Cardiac septum (tissue), 1 donor: ENCODE measurements at places on chromosomes 1 and 21.

DNA sequence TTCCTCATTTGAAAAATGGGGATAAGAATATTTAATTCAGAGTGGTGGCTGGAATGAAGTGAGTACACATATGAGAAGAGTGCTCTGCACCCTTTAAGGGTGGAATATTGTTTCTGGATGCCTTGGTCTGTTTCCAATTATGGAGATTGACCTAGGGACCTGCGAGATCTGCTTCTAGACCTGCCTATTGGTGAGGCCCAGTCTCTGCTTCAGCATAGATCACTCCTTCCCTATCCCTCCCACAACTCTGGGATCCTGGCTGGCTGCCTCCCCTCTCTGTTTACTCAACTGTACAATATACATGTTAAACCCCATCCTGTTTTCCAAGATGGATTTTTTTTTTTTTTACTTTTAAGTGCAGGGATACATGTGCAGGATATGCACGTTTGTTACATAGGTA, 6.4 kb upstream of the LDLRAD1 start:
- no peak for DNase-seq

DNA sequence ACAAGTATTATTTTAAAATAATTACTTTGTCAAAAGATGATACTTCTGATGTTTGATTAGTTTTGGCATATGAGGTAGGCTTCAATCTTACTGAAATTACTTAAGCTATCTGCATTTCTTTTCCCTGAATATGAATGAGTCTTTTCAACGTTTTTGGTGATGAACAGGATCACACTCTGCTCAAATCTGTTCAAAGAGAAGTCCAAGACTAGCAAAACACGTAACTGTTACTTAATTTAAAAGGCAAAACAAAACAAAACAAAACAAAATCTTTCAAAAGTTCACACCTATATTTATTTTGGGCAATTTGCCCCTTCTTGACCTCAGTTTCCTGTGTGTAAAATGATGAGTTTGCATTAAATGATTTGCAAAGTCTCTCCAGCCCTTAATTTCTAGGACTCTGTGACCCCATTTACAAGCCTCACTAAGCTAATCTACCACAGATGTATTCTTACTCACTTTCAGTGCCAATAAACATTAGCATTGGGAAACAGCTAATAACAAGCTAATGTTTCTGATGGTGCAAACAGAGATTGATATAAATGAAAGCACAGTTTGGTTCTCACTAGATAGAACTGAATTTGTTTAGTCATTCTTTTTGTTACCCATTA, 865.4 kb downstream of the LTN1 start:
- DNase-seq: no peak

GRCh38 chr1:93702828-93703183, 21.2 kb upstream of the BCAR3 start:
- peak; percentile 39 for DNase-seq

DNA sequence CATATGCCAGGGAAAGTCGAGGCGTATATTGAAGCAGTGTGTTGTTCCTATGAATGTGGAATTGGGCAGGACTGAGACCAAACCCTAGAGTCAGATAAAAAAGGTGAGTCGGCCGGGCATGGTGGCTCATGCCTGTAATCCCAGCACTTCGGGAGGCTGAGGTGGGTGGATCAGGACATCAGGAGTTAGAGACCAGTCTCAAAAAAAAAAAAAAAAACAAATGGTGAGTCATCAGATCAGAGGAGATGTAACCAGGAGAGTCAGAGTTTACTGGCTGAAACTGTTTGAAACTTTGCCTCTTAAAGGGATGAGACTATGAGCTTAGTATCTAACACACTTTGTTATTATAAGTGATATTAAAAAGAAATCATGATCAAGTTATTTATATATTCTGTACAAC, 26.4 kb upstream of the SYCP1 start:
- DNase-seq: no peak

GRCh38 chr1:223843934-223844786, 1.6 kb downstream of the TP53BP2 start:
- DNase-seq: no peak

GRCh38 chr1:11533790-11534787, 55.1 kb downstream of the DISP3 start:
- peak; percentile 24 for DNase-seq

- DNase-seq: no peak
Measured at GRCh38 chr1:29515170-29515955, 279.0 kb downstream of the PTPRU start.

DNA sequence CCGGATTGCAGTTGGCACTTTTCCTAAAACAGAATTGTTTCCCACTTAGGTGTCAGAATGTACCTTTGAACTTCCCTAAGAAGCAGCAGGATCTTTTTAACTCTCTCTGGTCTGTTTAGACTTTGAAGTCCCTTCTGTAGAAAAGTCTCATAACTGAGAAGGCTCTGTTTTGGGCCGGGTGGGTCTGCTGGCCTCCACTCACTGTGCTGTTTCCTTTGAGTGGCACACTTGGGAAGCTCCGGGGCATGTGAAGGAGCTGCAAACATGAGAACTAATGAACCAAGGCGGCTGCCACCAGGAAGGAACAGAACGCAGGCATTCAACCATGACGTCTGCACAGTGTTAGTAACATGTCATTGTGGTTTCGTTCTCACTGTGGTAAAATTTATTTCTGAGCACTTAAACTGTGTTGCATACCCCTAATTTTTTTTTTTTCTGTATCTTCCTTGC, 19.5 kb upstream of the NCMAP start:
- DNase-seq: no peak

- no peak for DNase-seq
Measured at GRCh38 chr1:117659550-117660270, 53.9 kb downstream of the TENT5C start.

DNA sequence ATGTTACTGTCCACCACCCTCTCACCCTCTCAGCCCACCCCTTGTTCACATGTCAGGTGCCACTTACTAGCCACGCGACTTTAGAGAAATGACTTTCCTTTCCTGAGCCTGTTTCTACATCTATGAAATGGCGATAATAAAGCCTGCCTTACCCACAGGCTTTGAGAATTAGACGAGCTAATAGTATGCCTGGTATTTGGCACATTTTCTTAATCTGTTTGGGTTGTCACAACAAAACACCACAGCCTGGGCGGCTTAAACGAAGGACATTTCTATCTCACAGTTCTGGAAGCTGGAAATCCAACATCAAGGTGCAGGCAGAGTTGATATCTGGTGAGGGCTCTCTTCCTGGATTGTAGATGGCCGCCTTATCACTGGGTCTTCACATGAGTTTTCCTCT, 273.9 kb upstream of the FMN2 start:
- DNase-seq: no peak

DNA sequence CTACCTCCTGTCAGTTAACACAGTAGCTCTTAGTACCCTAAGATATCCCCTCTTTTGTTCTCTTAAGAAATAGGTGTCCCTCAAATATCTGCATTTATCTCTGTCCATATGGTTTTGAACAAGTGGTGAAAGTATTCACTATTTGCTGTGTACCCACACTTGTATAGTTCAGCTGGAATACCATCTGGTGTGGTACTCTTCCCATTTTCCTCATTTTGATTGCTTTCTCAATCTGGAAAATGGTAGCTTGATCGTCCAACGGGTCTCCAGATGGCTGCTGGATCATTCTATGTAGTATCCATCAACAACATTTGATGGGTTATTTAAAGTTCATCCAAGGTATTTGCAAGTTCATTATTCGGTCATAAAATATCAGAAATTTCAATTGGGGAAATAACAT, 100.3 kb upstream of the DPYD start:
- no peak for DNase-seq

- no peak for DNase-seq
Measured at GRCh38 chr1:24939675-24940193, 9.7 kb upstream of the RUNX3 start.

DNA sequence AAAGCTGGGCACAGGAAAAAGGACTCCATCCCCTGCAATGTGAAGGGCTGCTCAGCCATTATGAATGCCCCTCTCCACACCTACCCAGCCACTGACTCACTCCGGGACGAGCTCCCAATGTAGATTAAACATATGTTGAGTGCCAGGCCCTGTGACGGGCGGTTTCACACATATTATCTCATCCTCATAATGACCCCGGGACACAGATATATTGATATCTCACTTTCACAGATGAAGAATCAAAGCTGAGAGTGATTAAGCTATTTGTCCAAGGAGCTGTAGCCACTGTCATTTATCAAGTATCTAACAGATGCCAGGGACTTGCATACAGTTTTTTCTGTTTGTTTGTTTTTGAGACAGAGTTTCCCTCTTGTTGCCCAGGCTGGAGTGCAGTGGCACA, 35.0 kb upstream of the SLC30A1 start:
- DNase-seq: no peak

- no peak for DNase-seq
Measured at GRCh38 chr1:202687798-202688197, 22.5 kb downstream of the SYT2 start.

- no peak for DNase-seq
Measured at GRCh38 chr1:56437959-56438358, 141.4 kb downstream of the PLPP3 start.

- DNase-seq: no peak
Measured at GRCh38 chr1:239155466-239156091, 230.8 kb upstream of the CHRM3 start.

- DNase-seq: no peak
Measured at GRCh38 chr1:201882665-201883132, 6.0 kb upstream of the SHISA4 start.

GRCh38 chr1:97770376-97770775, 150.5 kb downstream of the DPYD start:
- DNase-seq: no peak

- DNase-seq: no peak
Measured at GRCh38 chr1:154751690-154752089, 118.4 kb downstream of the KCNN3 start.

GRCh38 chr1:172708452-172708851, 49.5 kb downstream of the FASLG start:
- no peak for DNase-seq

DNA sequence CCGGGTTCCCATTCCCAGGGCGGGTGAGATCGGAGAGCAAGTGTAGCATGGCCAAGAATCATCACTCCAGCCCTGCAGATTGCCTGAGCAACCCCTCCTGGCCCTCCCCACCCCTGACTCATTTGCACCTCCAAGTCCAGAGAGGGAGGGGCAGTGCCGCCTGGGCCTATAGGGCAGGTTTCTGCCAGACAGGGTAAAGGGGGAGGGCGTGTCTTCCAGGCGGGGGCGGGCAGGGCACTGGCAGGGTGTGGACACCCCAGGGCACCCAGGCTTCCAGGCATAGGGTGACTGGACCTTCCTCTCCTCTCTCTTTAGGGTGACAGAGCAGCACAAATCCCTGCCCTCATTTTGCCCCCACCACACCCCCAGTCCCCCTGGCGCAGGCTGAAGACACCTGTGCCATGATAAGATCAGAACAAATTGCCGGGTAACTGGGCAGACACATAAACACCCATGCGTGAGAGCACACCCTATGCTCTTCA, 3.2 kb upstream of the CRYBG2 start:
- DNase-seq: no peak

- no peak for DNase-seq
Measured at GRCh38 chr1:44029260-44029910, 1.9 kb downstream of the SLC6A9 start.

DNA sequence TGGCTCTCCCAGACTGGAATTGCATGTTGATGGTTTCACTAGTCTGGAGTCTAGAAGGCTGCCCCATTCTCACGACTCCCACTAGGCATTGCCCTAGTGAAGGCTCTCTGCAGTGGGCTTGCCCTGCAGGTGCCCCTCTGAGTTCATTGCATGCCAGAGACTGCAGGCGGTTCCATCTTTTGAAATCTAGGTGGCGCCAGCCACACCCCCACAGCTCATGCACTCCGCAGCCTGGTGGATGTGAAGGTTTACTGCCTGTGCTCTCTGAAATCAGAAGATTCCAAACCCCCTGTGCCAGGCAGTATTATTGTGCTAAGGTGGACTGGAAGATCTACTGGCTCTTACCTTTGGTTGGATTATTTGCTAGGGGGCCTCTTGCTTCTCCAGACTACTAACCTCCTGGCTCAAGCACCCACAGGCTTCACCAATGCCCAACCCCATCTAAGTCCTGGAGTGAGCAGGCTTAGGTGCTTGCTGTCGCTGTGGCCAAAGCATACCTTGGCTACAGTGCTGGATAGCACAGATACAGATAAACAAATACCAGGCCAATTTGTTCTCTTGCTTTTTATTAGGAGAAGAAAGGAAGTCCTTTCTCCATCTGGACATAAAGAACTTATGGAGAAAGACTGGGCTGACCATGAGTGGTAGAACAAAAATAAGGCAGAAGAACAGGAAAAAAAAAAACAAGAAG, 83.5 kb upstream of the SIM2 start:
- DNase-seq: no peak

DNA sequence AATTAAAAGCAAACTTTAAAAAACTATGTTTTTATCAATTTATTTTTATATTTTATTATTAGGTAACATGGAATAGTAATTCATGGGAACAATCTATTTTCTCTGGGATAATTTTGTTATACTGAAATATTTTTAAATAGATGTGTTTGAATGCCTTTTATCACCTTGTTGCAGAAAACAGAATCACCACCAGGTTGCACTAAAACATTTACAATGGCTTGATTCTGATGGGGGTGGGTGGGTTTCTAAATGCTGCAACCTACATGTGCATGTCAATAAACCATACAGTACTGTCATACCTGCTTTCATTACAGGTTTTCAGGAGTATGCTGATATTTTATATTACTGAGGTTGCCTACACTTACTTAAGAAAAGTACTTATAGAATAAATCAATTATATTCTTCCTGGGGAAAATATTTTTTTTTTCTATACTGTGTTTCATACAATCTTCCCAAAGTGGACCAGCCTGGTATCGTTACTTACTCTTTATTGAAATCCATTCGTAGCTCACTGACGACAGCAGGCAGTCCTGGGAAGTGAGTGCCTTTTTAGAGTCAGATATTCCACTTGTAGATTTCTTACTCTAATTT, 132.8 kb downstream of the PTPRC start:
- DNase-seq: no peak

DNA sequence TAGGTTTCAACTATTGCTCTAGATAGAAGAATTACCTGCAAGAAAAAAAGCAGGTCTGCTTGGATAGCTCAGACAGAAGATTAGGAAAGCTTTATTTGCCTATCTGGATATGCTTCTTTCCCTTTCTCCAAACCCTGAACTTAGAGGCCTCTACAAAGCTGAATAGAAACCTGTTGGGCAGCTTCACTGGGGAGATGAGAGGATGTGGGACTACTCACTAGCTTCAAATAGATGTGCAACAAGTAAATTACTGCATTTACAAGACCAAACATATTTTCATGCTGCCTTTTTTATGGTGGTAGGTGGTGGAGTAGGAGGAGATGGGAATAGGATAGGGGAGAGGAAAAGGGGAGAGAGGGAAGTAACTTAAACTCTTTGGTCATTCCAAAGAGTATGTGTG, 6.4 kb downstream of the CLCA2 start:
- DNase-seq: no peak

GRCh38 chr1:59143811-59144210, 153.1 kb upstream of the FGGY start:
- DNase-seq: no peak
